ENCODE measurements at places on chromosomes 2 and 18.

- DNase-seq: peak; percentile 48
These were observed 129.7 kb upstream of the OSR1 start for GRCh38 chr2:19488009-19488691.

DNA sequence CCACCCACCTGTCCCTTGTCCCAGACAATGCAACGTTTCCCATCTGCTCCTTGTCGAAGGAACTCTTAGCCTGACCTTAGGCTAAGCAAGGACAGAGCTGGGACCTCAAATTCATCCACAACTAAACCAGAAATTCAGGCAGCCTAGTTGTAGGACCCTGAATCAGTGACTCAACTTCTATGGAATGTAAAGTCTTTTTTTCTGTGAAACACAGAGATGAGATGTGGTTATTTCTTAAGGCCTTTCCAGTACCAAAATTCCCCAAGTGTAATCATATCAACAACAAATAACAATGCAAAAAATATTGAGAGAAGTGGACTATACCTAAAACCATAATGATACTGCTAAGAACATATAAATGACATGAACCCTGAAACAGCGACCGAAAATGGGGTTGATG, 46.7 kb downstream of the EN1 start:
- DNase-seq: peak; percentile 45

- no peak for DNase-seq
These were observed 271.8 kb downstream of the SUCLG1 start for GRCh38 chr2:84187258-84187657.

- DNase-seq: no peak
These were observed 452.7 kb upstream of the NRXN1 start for GRCh38 chr2:51484605-51485004.

DNA sequence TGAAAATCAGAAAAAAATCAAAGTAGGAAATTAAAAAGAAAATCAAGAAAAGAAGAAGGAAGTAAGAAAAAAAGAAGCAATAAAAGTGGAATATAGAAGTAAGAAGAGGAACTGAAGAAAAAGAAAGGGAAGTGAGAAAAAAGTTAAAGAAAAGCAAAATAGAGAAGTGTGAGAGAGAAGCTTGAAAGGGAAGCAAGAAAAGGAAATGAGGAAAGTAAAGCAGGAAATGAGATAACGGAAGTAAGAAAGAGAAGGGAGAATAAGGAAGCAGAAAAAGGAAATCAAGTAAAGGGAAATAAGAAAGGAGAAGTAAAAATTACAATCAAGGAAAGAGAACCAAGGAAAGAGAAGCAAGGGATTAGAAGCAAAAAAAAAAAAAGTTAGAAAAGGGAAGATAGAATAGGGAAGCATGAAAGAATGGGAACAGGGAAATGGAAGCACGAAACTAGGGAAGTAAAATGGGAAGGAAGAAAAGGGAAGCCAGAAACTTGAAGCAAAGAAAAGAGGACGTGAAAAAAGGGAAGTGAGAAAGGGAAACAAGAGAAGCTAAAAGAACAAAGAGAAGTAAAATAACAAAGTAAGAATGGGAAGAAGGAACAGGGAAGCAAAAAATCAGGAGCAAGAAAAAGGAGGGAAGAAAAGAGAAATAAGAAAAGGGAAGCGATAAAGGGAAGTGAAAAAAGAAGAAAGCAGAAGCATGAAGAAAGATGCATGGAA, 243.3 kb upstream of the NCKAP5 start:
- DNase-seq: no peak

DNA sequence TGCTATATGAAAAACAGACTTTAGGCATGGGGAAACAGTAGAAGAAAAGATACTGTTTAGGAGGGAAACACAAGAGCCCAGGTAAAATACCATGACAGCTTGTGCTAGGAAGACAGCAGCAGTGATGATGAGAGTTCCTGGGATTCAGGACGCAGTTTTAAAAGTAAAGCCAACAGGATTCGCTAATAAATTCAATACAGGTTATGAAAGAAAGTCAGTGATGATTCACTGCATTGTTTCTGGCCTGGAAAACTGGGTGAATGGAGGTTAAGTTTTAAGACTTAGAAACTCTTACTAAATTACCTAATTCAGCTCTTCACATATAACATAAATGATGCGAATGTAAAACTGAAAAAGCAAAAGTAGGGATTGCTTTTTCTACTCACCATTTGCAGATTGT, 27.9 kb upstream of the RNU4ATAC start:
- no peak for DNase-seq

GRCh38 chr2:69436596-69436937, 668 bp downstream of the NFU1 start:
- DNase-seq: no peak

DNA sequence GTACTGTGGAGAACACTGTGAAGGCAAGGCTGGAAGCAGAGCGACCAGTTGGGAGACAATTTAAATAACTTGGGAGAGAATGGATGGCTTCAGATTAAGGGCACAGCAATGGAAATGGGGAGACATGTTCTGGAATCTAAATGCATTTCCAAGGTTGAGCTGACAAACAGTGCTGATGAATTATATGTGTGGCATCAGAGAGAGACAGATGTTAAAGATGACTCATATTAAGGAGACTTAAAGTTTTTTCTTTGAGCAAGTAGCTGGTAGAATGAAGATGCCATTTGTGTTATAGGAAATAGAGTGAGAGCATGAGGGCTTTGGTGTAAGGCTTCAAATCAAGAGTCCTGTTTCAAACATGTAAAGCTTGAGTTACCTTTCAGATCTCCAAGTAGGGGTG, 441.8 kb downstream of the SETBP1 start:
- DNase-seq: no peak

DNA sequence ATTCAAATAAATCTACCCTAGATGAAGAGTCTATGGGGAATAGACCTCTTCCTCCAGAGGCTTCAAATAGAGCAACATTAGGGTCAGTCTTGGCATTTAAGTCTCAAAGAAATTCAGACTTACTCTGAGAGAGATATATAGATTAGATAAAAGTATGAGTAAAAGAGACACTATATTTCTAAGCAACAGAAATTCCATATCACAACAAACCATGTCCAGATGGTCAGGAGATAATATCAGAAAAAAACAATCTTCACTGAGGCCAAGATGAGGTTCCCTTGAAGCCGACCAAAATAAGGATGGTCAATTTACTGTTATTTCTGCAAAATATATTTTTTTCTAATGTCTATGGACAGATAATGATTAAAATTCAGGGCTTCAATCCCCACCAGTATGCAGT, 89.1 kb upstream of the NOSTRIN start:
- DNase-seq: no peak

GRCh38 chr2:24261441-24261840, 86.6 kb downstream of the FAM228A start:
- no peak for DNase-seq

DNA sequence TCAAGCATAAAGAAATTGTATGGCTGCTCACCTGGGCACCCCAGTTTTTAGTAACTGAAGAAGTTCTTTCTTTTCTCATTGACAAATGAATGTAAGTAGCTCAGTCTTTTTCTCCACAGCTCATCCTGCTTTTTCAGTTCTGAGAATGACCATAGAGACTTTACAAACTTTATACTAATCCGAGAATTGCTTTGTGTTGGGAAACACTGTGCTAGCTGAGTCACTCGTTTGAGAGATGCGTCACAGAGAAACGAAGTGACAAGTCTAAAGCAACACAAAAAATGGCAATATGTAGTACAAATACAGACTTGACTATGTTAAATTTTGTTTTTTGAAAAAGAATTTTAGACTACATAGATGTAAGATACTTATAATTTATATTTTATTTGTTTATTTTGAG, 9.0 kb downstream of the LRRTM4 start:
- DNase-seq: no peak

DNA sequence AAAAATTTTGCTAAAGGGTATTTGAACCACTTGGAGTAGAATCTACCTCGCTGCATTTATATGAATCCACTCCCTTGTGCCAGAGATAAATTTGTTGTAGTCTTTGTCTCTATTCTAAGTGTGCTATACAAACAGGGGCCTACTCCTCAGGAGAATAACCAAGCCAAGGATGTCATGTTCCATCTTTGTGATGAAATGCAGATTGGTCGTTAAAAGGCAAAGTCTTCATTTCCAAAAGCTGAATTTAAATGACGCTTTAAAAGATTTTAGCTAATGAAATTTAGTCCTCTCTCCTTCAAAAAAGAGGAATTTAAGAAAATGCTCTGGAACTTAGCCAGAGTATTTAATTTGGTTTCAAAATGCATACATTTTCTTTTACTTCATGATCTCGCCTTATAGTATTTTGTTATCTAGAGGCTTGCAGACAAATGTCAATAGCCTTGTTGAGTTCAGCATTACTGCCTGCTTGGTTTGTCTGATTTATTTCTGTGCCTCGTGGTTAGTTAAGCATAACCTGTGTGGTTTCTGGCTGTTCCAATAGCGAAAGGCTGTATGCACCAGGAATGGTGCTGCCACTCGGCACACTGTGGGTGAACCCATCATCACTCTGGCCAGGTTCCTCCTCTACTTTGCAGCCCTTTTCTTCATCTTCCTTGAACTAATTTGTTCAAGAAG, 417.6 kb downstream of the ZNF521 start:
- DNase-seq: no peak

- no peak for DNase-seq
These were observed 908 bp downstream of the STAT1 start for GRCh38 chr2:191012845-191013681.

GRCh38 chr2:63378589-63378988, 209.7 kb downstream of the WDPCP start:
- no peak for DNase-seq

DNA sequence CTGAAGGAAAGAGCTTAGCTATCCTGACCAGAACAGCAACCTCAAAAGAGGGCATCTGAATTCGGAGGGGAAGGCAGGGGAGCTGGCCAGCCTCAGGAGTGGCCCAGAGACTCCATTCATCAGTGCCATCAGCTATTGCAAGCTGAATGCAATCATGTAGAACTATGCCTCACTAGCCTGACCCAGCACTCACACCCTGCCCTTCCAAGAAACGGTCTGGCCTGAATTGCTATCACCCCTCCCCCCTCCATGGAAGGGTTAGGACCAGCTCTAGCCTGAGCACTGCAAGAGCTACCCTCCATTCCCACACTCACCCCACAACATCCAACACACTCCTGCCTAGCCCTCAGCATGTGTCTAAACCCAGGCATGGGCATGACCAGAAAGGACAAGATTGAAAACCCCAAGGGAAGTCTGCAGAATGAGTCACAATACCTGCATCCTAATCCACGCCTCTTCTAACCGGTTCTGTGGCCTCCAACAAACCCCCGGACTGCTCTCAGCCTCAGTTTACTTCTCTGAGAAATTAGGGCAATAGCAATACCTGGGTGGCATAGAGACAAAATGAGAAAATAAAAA, 120.3 kb downstream of the BCL11A start:
- no peak for DNase-seq

- no peak for DNase-seq
These were observed 104.3 kb downstream of the SP100 start for GRCh38 chr2:230520061-230520874.

GRCh38 chr2:65092791-65093190, 36.6 kb downstream of the CEP68 start:
- DNase-seq: no peak

DNA sequence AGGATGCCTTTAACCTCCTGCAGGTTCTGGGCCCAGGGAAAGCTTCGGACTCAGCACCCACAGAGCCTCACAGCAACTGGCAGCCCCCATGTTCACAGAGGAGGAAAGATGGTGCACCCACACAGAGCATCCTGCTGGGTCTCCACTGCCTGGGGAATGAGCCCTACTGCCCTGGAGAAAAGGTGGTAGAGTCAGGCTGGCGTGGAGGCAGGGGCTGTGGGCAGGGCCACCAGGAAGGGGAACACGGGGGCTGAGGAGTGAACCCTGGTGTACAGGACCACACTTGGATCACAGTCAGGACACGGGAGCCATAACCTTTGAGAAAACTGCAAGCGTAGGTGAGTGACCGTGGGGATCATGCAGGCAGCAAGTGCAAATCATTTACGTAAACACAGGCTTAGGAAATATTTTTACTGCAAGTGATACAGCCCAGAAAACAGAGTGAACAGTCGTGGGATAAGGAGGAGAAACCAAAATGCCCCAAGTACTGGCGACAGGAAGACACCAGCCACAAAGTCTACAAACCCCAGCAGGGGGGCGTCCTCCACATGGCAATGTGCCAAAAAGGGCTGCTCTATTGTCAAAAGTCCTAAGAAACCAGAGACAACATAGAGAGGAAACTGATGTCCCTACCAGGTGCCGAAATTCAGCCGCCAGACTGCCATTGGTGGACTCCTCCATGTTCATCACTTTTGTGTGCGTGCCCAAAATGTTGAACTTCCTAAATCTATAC, 27.6 kb downstream of the STAT1 start:
- no peak for DNase-seq

DNA sequence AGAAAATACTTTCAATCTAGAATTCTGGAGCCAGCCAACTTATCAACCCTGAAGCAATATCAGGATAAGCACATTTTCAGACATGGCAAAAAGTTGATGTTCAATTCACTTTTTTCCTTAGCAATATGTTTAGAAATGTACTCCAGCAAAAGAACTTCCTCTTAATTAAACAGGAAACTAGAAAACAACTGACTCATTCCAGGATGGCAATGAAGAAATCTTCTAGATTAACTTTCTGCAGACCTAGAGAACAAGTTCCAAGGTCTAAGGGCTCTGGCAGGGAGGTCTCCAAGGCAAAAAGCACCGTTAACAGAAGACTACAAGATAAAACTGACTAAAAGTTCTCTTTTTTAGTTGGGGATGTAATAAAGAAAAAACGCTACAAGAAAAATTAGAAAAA, 69.2 kb upstream of the VWC2L start:
- no peak for DNase-seq

DNA sequence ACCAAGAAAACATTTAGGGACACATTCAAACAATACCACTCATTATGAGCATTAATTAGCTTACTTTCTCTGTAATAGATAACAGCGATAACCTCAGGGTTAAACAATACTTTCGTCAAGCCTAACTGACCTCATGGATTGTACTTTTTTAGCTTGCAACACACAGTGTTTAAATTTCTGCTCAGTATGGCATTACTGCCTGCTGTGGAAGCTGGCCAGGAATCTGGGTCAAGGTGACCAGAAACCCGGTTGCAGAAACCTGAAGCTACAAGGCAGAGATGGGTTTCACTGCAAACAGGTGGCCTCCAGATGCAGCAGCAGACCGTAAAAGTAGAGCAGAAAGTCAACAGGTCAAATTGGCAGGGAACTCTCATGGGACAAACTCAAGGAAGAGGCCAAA, 123.8 kb upstream of the FHL2 start:
- DNase-seq: no peak

- DNase-seq: no peak
These were observed 67.6 kb downstream of the MIB1 start for GRCh38 chr18:21808185-21808584.

- no peak for DNase-seq
These were observed 101.8 kb upstream of the MYO3B start for GRCh38 chr2:170076189-170076588.

DNA sequence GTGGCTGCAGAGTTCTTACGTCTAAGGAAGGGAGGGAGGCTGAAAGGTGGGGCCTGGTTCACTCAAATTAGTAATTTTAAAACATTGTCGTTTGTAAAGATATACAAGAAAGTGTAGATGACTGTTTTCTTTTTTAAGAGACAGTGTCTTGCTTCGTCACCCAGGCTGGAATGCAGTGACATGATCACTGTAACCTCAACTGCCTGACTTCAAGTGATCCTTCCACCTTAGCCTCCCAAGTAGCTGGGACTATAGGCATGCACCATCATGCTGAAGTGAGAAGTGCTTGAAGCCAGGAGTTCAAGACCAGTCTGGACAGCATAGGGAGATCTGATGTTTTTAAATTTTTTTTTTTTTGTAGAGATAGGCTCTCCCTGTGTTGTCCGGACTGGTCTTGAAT, 52.9 kb downstream of the HNRNPLL start:
- no peak for DNase-seq

- DNase-seq: peak; percentile 66
These were observed 122.8 kb upstream of the DOCK10 start for GRCh38 chr2:225165052-225165451.

All from AG08395 (cell line).